ENCODE measurements at places on chromosomes 2 and 18. TPM values are rescaled to one million over a fixed set of nuclear protein-coding genes. Genes with fewer than 3 reads are reported as not detected.

Gene CHRNA1
- 3.7 TPM for total RNA-seq

Gene ADCY3
- 20.5 TPM for total RNA-seq

Gene ZEB2
- 84.9 TPM for total RNA-seq

Gene DUSP2
- 0.95 TPM for total RNA-seq

Gene COBLL1
- 18.6 TPM for total RNA-seq

Gene CNDP1
- 0.31 TPM for total RNA-seq

Gene CCDC68
- total RNA-seq: 2.2 TPM

Gene METTL8
- total RNA-seq: 40.4 TPM

DNA sequence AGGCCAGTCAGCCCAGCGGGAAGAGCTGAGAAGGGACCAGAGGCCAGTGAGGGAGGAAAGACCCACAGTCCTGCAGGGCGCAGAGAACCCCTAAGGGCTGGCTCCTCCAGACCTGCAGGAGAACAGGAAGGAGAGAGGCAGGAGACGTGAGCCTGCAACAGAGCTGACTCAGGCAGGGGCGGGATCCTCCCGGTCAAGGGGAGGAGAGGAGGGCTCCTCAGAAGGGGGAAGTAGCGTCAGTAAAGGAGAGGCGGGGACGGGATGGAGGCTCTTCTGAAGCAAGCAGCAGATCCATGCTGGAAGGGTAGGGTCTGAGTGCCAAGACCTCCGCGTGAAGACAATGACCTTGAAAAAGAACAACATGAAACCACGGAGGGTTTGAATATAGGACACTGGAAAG is 50.8 kb downstream of the TRABD2A start:
- no peak for DNase-seq

DNA sequence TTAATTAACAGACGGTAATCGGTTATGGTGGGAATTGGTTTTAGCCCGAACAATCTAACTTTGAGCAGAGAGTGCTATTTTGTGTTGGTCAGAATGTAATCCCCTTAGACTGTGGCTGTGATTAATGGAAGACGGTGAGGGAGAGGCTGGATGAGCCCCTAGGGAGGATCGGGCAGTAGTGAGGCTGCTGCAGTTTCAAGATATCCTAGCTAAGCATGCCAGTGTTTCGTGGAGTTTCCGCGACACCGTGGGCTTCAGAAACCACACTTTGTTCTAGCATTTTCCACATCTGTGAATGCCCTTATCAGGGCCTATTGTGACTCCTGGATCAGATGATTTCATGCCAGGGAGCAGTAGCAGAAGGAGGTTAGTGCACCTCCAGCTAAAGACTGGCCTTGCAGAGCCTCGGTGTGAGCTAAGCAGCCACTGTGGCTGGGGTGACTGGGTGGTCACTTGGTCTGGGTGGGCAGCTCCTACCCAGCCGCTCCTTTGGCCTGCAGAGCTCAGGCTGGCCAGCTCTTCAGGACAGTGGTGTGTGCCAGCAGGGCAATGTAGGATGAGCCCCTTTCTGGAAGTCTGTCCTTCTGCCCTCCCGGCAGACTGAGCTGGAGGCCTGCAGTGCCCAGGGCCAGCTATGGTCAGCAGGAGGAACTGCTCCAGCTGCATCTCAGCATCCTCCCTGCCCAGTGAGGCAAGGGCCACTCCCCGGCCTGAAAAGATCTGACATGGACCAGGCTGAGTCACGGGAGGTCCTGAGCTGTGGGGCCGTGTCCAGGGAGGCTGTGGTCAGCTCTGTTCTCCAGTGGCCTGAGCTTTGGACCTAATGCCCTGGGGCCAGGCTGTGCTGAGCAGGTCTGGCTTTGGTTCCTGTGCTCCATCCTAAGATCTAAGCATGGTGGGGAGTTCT is 142.6 kb upstream of the GPC1 start:
- no peak for DNase-seq

DNA sequence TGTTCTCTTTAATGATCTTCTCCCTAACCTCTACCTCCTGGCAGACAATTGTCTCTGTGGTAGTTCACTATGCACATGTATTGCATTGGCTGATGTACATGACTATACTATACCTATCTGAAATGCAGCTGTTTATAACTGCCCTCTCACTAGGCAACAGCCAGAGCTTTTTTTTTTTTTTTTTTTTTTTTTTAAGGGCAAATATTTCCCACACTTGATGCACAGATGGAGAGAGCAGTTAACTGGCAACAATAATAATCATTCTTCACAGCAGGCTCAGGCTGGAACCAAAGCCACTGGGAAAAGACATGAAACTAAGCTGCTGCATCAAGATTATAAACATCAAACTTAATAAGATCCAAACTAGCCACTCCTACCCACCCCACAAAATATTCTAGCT is 707.7 kb downstream of the LRP1B start:
- no peak for DNase-seq

- DNase-seq: no peak
These were observed 261.7 kb downstream of the ETAA1 start for GRCh38 chr2:67658820-67659219.

GRCh38 chr2:3512086-3512485 is 7.2 kb downstream of the ADI1 start:
- DNase-seq: peak; percentile 57

DNA sequence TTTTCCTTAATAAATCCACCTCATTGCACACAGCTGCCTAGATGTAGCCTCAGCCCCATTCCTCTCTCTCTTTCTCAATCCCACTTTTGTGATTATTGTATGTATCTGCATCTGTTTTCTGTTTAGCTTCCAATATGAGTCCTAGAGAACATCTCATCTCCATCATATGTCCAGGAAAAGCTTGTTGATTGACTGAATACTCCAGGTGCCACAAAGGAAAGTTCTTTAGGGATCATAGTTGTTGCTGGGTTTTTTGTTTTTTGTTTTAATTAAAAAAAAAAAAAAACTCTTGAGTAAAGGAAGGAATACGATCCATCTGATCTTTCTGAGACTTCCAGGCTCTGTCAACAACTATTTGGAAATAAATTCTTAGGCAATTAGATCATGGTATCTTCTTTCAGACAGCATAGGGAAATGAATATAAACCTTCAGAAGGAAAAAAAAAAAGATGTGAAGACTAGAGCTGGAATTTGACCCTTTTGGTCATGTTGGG is 42.5 kb downstream of the KIAA2012 start:
- peak; percentile 73 for DNase-seq

DNA sequence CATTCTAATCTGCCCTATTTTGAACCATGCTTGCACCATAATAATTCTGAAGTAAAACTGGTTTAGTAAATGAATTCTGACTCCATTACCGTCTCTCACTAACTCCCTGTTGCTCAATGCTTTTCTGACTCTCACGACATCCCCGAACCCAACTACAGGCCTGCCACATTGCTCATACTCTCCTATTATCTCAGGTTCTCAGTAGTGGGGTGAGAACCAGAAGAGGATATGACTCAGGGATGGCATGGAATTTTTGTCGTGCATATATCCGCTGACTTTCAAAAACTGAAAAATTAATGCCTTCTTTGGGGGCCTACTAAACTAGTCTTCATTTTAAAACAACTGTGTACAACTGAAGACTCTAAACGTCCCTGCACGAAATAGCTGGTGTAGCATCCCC is 34.3 kb downstream of the NETO1 start:
- peak; percentile 37 for DNase-seq

GRCh38 chr2:195672674-195673073 is 15.6 kb downstream of the SLC39A10 start:
- no peak for DNase-seq

DNA sequence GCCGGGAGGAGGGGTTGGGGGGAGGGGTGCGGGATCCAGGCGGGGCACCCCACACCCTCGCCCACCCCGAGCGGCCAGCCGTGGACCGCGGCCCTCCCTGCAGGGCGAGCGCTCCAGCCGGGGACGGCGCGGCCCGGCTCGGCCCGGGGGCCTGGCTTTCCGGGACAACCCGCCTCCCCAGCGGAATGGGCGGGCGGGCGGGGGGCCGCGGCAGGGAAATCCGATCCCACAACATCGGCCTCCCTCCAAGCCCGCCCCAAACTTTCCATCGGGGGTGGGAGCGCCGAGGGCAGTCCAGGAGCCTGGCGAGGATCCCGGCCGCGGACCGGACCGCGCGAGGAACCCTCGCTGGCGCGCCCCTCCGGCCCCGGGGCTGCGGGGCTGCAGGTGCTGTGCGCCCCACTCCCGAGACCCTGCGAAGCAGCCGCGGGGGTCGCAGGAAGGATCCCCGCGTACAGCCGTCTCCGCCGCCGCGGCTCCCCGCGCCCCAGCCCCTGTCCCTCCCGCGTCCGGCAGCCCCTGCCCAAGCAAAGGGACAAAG is 529 bp downstream of the SEMA4C start:
- DNase-seq: peak; percentile 69

DNA sequence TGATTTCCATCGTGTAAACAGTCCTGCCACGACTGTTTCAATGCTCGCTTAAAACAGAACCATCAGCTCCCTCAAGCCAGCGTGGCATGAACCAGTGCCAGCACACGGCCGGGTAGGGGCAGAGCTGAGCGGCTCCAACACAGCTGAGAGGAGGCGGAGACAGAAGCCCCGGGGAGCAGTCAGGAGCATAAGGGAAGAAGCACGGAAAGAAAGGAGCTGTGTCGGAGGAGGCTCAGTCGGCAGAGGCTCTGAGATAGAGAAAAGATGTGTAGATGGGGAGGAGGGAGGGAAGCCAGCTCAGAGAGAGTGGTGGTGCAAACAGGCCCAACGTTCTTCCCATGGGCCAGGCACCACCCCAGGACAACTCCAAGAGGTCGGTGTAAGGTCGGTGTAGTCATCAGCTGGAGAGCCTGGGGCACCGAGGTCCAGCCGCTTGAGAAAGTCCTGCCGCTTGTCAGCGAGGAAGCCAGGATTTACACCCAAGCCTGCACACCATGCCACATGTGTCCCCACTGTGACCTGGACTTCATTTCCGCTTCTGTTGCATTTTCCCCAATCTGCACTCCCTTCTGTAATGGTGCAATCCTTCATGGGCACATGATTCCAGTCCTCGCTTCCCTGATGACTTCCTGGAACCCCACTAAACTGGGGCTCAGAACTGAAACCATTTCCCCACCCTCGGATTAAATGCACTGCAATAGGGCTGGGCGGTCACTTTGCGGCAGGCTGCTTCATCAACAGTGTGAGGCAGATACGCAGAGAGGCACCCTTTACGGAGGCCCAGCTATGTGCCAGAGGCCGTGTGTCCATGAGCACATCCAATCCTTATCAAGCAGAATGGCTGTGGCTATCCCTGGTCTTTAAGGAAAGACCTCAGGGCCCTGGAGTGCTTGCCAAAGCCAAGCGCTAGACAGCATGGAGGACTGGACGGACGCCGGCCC is 43.5 kb downstream of the CYP27C1 start:
- no peak for DNase-seq

DNA sequence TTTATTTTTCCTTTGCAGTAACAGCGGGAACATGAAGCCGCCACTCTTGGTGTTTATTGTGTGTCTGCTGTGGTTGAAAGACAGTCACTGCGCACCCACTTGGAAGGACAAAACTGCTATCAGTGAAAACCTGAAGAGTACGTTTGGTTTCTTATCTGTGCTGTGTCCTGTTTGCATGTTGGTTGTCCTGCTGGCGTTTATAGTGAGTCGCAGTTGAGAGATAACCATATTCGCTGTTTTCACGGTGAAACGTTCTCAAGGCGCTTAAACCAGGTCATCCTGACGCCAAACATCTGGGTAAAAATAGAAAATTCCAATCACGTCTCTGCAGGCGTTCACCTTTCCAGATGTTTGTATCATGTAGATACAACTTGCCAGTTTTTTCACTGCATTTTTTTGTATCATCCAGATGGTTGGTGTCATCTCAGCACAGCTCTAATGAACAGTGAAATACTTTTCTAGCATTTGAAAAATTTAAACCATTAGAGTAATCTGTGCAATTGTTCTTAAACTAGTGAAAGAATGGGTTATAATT is 21.2 kb downstream of the CLUL1 start:
- DNase-seq: no peak

- no peak for DNase-seq
These were observed 1.8 kb upstream of the CCDC68 start for GRCh38 chr18:54961016-54961423.

DNA sequence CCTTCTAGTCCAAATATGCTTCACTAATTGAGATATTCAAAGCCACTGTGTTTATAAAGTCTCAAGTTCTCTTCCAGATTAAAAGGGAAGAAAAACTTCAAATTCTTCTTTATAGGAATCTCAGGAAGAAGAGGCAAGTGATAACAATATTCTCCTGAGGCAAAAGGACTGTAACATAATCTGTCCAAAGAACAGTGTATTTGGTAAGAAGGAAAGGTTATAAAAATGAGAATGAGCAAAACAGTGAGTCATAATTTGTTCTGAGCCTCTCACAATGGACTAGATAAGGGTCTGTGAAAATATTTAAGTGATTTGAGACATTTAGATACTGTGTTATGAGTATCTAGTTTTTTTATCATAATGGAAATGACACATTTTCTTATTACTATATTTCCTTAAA is 44.3 kb downstream of the SNRPD1 start:
- DNase-seq: peak; percentile 56

- DNase-seq: no peak
These were observed 15.2 kb upstream of the SLC14A1 start for GRCh38 chr18:45708831-45709230.

GRCh38 chr2:111698743-111699554 is 185.0 kb downstream of the ANAPC1 start:
- peak; percentile 99 for DNase-seq

DNA sequence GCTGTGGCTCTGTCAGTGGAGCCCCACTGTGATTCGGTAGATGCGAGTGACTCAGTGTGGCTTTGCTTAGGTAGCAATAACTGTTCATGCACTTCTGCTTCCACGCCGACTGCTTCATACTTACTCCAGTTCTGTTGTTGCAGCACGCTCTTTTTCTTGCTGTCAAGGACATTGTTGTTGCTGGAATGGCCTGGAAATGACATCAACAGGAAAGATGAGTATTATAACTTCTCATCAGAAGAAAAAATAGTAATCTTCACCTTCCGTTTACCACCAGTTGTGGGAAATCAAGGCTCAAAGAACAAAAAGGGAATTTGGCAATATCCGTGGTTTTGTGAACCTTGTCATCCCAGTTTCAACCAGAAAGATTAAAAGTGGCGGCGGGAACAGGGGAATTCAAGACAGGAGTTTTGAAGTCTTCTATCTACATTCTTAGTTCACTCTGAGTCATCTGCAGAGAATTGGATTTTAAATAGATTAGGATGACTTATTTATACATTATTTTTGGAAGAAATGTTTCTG is 8.3 kb downstream of the TM4SF20 start:
- peak; percentile 94 for DNase-seq

DNA sequence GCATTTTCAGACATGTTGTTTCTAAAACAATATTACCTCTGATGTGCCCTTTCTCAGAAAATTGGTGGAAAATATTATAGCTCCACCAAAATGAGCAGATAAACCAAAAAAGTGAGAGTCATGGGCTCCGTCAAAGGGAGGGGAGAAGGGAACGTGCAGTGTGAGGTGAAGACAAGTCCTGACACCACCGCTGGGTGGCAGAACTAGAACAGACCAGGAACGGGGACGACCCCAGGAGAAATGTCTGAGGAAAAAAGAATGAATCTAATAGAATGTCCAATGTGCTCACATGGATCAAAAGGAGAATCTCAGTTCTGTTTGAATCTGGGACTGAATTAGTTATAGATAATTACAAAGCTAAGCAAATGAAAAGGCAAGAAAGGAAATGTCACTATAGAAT is 22.6 kb upstream of the BCL2 start:
- DNase-seq: no peak
